ENCODE measurements at places on chromosomes 2 and 18. TPM values are rescaled to one million over a fixed set of nuclear protein-coding genes. Genes with fewer than 3 reads are reported as not detected.

Gene FEV
- not detected for total RNA-seq

Gene PDE11A
- 1.5 TPM for total RNA-seq

Gene SCN7A
- 117 TPM for total RNA-seq

Gene PDK1
- total RNA-seq: 53.0 TPM

GRCh38 chr18:23456835-23457234 lies 3.7 kb downstream of the RIOK3 start:
- DNase-seq: no peak

DNA sequence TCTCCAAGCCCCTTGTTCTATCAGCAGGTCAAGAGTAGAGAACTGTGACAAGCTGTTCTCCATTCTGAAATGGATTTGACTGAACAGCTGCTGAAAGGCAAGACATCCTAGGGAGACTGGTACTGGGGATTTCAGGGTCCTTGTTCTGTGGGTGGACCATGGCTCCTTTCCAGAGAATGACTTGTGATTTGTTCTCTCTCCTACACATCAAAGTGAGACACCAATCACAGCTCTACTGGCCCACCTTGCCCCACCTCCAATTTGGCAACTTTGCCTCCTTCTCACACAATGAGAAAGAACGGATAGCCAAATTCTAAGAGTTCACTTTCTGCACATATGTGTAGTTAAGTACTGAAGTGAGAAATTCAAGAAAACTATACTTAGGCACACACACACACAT lies 67.4 kb downstream of the BCL11A start:
- no peak for DNase-seq
